Activated CD8-positive, alpha-beta memory T cell treated with anti-CD3 and anti-CD28 coated beads for 48 hours (primary cell): ENCODE measurements at places on chromosomes 11 and 22.

DNA sequence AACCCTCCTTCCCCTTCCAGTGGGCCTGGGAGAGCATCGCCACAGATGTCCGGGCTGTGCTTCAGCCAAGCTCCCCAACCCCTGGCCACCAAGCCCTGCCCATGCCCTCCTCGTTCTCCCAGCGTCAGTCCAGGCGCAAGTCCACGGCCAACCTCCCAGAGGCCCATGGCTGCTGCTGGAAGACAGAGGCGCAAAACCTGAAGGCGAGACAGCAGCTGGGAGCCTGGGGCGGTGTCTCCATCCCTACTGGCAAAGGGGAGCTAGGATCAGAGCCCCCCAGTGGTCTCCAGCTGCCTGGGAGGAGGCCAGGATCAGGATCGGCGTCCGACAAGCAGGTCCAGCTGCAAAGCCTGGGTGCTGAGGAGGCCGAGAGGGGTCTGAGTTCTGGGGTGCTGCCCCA is 1.9 kb downstream of the TSGA10IP start:
- no peak for DNase-seq

- DNase-seq = no peak
These were observed 85.9 kb downstream of the BUD13 start for GRCh38 chr11:116686866-116687265.

DNA sequence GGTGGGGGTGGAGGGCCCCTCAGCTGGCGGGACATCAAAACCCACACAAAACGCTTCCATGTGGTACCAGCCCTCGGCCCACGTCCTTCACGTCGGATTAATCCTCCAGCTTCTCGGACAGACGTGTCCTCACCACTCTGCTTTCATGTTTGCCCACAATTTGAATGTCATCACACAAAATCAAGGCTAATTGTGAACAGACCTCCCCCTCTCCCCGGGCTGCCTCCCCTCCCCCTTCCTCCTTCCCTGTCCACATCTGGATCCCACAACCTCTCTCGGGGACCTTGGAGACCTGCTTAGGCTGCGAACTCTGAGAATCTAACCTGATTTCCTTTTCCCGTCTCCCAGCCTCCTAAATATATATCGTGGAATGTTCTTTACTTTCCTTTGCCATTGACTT is 262.9 kb downstream of the MN1 start:
- DNase-seq = no peak

DNA sequence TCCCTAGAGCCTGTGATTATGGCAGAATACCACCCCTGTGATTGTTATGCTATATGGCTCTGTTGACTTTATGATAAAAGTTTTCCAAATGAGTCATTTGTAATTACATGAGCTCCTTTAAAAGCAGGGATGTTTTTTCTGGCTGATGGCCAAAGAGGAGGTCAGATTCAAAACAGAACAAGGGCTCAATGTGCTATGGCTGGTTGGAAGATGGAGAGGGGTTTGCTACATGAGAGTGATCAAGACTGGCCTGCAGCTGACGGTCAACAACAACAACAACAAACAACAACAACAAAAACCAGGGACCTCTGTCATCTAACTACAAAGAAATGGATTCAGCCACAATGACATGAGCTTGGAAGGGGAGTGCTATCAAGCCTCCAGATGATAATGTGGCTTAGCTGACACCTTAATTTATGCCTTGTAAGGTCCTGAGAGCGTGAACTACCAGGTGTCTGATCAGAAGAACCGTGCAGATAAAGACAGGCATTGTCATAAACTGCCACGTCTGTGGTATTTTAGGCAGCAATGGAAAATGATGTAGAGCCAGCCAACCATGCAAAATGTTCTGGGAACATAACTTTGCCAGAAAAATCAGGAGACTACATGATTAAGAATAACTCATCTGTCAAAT is 47.2 kb downstream of the PIWIL3 start:
- no peak for DNase-seq

DNA sequence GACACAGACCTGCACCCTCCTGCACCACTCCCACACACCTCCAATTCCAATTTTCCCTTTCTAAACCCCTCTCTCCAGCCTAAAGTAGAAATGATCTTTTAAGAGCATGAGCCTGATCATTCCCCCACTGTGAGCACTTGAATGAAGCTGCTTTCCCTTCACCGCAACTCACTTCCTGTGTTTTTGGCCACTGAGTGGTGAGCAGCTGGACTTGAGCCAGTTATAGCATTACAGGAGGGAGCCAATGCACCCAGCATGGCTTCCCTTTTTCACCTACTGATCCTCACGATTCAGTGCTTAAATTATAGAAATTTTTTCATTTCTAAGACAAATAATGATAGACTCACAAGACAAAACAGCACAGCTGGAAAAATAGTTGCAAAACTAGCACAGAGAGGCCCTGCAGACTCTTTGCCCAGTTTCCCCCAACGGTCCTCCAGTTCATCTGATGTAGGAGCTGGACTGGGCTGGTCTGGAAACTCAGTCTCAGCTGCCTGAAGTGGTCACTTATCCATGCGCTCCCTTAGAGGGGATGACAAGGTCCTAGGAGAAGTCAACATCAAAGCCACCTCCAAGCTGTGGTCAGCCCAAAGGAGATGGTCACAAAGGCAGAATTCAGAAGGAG is 9.7 kb upstream of the APOL4 start:
- no peak for DNase-seq

GRCh38 chr22:38298312-38299005 is 18.8 kb downstream of the CSNK1E start:
- DNase-seq = no peak

DNA sequence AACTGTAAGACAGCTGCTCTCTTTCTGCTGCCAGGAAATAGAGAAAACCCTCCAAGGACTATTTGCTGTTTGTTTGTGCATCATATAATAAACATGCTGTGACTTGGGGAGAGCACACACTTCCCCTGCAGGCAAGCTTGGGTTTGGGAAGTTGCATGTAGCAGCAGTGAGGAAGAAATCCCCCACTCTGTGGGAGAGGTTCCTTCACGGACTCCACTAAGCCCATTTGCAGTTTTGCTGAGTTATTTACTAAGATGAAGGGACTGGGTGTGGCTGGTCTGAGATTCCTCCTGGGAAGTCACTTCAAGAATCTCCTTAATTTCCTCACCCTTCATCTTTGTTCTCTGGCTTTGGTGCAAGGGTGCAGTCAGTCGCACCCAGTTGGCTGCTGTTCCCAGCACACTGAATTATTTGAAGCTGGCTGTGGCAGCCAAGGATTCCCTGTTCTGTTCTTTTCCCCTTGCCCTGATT is 104.9 kb downstream of the ARFGAP2 start:
- no peak for DNase-seq

DNA sequence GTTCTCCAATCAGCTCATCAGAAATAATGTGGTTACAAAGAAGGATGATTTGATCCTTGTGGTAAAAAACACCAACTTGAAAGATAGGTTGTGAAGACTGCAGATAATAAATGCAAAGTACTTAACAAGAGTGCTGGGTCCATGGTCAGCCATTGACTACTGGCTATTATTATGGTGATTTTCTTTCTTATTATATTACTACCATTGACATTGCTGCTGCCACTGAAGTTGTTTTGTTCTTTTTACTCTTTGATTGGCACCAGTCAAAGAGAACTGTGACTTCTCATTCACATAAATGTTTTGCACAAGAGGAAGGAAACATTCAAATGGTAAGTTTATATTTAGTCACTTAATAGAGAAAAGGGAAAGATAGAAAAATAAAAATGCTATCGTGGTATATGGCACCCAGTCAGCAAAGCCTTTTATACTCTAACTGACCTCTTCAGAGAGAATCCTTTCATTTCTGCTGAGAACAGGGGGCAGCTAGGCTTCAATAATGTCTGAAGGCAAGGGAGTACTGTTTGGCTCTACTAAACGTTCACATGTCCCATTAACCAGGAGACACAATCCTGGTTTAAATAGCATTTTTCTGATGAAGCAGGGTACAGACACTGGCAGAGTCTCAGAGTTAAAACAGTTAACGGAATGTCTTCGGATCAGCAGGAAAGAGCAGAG is 64.8 kb downstream of the LRRC4C start:
- no peak for DNase-seq

GRCh38 chr11:116199182-116199581 is 573.6 kb downstream of the BUD13 start:
- no peak for DNase-seq

GRCh38 chr11:23551706-23552105 is 691.4 kb upstream of the CCDC179 start:
- no peak for DNase-seq

DNA sequence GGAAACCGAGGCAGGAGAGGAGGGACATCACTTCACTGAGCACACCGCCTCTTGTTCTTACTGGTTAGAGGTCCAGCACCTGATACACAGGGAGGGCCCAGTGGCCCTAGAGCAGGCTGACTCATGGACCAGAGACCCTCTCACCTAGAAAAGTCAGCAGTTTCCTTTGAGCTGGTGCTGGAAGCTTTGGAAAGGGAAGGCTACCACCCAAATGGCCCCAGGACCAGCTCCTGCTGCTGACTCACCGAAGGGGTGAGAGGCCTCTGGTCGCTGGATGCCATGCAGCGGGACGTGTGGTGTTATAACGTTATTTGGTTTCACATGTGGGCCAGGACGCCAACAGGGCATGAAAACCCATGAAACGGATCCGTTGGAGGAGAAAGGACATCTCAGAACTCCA is 3.8 kb downstream of the NADSYN1 start:
- no peak for DNase-seq

DNA sequence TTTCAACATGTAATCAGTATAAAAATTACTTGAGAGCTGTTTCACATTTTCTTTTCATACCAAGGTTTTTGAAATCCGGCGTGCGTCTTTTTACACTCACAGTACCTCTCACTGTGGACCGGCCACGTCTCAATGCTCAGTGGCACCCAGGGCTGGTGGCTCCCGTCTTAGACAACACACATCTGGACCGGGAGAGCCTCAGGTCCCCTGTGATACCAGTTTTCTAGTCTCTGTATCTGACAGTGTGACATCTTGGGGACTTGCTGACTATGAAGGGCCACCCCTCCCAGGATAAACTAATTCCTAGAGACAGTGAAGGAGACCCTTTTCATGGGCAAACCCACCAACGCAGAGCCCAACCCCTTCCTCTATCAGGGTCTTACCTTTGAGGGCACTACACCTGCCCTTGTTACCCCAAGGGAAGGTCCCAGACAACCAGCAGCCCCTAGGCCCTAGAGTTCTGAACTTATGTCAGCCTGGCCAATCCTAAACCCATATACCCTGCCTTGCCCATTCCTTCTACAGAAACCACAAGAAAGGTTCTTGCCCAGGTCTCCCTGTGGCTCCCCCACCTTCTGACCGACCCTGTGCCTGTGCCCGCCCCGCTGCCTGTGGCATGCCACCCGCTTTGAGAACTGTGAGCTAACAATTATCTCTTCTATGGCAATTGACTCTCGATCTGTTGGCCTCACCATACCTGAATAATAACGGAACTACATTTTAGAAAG is 6.1 kb upstream of the ASCL2 start:
- DNase-seq = no peak

- DNase-seq = no peak
These were observed 4.4 kb downstream of the RCE1 start for GRCh38 chr11:66847461-66848232.

DNA sequence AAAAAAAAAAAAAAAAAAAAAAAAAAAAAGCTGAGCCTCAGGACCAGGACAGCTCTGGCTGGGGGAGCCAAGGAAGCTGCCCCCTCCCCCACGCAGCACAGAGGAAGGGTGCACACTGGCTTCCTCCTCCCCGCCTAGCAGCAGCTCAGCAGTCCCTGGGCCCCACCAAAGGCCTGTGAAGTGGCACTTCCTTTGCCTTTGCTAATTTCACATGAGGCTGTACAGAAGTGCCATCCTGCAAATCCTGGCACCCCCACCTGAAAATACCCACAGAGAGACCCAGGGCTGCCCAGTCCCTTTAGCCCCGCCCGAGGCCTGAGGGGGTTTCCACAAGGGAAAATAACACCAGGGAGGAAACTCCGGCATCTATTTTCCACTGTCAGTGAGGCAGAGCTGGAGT is 3.9 kb downstream of the RHOG start:
- DNase-seq = no peak

DNA sequence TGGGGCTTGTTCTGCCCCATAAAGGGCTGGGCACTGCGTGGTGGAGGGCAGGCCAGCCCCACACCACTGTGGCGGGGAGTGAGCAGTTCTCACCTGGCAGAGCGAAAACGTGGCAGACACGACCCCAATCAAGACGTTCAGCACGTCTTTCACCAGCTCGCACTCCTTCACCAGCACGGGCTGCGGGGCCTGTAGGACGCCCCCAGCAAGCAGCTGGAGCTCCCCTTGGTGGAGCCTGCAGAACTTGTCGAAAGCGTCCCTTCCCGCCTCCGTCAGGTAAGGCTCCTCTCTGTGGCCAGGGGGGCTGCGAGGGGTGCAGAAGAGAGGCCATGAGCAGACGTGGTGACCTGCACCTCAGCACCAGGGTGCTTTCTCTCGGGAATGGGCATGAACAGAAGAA is 11.6 kb downstream of the TUBGCP6 start:
- no peak for DNase-seq

- no peak for DNase-seq
These were observed 592.9 kb downstream of the TBC1D22A start for GRCh38 chr22:47355388-47355725.

DNA sequence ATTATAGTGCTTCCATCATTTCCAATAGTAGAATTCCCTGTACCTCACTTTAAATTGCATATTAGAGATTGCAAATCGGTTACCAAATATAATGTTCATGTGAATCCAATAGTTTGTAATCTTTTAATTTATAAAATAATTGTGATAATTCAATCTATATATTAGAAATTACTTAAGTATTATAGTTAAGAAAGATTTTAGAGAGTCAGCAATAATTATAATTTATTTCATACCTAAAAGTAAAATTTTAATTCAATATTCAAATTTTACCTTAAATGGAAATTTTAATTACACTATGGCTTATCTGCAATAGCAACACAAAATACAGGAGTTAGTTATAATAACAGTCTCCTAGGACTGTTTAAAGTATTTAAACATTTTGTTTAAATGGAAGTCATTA is 13.5 kb downstream of the CCDC179 start:
- DNase-seq = no peak

DNA sequence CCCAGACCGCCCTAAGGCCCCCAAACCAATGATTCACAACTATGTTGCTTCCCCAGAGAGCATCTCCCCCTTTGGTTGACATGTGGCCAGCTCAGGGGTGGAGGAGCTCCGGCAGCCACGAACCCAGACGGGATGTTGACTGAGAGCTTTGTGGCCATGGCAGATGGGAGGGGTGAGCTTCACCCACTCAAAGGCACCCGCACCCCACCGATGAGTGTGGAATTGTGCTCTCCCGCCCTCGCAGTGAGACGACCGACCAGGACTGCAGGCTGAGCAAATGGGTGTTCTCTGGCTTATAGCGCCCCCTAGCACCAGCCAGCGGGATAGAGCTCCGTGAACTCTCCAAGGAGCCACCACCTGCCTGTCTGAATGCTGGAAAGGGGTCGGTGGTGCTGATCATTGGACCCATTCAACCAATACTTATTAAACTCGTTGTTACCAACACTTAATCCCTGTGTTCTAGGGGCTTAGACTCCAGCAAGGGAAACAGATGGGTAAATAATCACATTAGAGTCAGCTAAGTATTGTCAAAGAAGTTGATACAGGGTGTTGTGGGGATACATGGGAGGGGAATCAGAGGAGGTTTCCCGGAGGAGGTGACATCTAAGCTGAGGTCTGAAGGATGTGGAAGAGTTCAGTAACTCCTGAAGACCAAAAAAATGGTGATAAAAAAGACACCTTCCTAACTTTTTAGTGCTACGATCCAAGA is 4.5 kb upstream of the TIMP3 start:
- DNase-seq = peak; percentile 23

GRCh38 chr11:128628686-128629085 is 41.3 kb upstream of the ETS1 start:
- DNase-seq = no peak
